ENCODE measurements at places on chromosomes 6 and 20. TPM values are rescaled to one million over a fixed set of nuclear protein-coding genes. Genes with fewer than 3 reads are reported as not detected.

GRCh38 chr6:56372406-56372995 is 125.1 kb upstream of the COL21A1 start:
- no peaks in the 10 kb centered on the region for H3K27me3 ChIP-seq
- H3K27ac ChIP-seq, result no peak overlapping the region
- no peaks in the 10 kb centered on the region for H3K4me1 ChIP-seq
- no peaks in the 10 kb centered on the region for H3K36me3 ChIP-seq
- no peak overlapping the region for H3K4me3 ChIP-seq

- no peaks in the 10 kb centered on the region for H3K27me3 ChIP-seq
- no peak for DNase-seq
- no peak overlapping the region for H3K4me3 ChIP-seq
- no peaks in the 10 kb centered on the region for H3K36me3 ChIP-seq
- no peak overlapping the region for H3K27ac ChIP-seq
Measured at GRCh38 chr6:57298741-57299140, 18.7 kb upstream of the PRIM2 start.

Gene THBS2
- not detected for total RNA-seq

Gene MAK
- total RNA-seq, result not detected

Gene TP53TG5
- not detected for total RNA-seq

Measured in B cell (primary cell).